ENCODE measurements at places on chromosomes 5 and 9. TPM values are rescaled to one million over a fixed set of nuclear protein-coding genes. Genes with fewer than 3 reads are reported as not detected.

The ARAP3 gene
- polyA plus RNA-seq = 60.6 TPM

The SKP2 gene
- 12.5 TPM for polyA plus RNA-seq

The FOXD4 gene
- polyA plus RNA-seq = 0.07 TPM

The FOXD4L5 gene
- not detected for polyA plus RNA-seq

The SV2C gene
- not detected for polyA plus RNA-seq

The GABRA1 gene
- polyA plus RNA-seq = not detected

The ADCY2 gene
- under 0.01 TPM for polyA plus RNA-seq

The FAM120AOS gene
- polyA plus RNA-seq = 25.9 TPM

The KIF20A gene
- 36.6 TPM for polyA plus RNA-seq

The IL3 gene
- not detected for polyA plus RNA-seq

The C5orf34 gene
- polyA plus RNA-seq = 2.2 TPM

GRCh38 chr5:154273028-154273617 lies 82.6 kb downstream of the GALNT10 start:
- no peaks in the 10 kb centered on the region for H3K36me3 ChIP-seq
- no peaks in the 10 kb centered on the region for H3K27me3 ChIP-seq
- H3K4me3 ChIP-seq = no peak overlapping the region
- H3K27ac ChIP-seq = no peak overlapping the region
- no peak for DNase-seq
- H3K4me1 ChIP-seq = peaks cover 1% of the 10 kb centered on the region

- no peak overlapping the region for H3K4me3 ChIP-seq
- DNase-seq = peak; percentile 26
- no peaks in the 10 kb centered on the region for H3K36me3 ChIP-seq
Observed at GRCh38 chr5:102223542-102224477, 72.3 kb downstream of the SLCO4C1 start.

DNA sequence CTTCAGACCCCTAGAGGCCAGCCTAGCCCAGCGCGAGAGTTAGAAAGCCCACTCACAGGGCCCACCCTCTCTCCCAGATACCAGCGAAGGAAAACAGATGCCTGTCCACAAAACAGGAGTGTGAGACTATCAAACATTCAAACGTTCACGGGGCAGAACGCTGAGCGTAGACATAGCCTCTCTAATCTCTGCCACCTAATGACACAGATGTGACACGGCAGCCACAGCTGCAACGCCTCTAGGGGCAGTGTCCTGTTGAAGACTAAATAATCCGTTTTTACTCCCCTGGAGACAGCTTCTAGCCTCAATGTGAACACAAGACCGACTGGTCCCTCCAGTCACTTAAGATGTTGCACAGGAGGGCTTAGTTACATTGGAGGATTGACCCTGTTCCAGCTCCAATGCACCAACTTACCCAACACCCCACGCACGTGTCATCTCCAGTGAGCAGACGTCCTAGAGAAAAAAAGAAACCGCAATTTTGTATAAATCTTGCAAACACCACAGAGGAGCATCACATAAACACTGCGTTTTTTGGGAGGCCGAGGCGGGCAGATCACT lies 14.3 kb downstream of the DIPK1B start:
- peaks cover 43% of the 10 kb centered on the region for H3K4me1 ChIP-seq
- peak overlapping the region; percentile 89 for H3K4me3 ChIP-seq
- H3K36me3 ChIP-seq = peaks cover 12% of the 10 kb centered on the region

DNA sequence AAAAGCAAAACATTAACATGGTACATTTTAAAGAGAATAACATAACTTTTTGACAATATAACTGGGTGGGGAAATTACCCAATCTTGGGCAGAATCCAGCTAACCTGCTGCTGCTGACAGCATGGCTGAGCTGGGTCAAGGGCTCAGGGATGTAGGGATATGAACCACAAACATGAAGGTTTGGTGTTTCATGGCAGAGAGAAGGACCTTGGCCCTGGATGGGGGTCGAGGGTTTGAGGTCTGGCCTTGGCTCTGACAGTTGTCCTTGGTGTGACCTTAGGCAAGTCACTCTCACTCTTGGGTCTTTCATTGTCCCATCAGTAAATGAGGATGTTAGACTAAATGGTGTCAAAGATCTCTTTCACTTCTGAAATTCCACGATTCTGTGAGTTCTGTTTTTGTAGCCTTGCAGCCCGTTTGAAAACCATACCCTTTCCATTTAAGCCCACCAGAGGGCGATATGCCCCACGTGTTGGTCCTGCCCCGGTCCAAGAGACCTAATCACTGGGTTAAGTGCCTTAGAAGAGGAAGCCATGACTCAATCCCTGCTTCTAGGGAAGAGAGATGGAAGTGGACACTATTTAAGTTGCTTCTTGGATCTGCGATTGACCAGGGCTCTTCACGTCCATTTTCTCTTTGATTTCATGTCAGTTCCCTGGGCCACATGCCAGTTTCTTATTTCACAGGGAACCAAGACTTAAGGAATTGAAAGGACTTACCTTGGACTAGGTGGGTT lies 56.8 kb upstream of the TEX48 start:
- H3K4me1 ChIP-seq = peaks cover 4% of the 10 kb centered on the region
- H3K27me3 ChIP-seq = no peaks in the 10 kb centered on the region
- H3K36me3 ChIP-seq = no peaks in the 10 kb centered on the region
- DNase-seq = peak; percentile 89
- peak overlapping the region; percentile 23 for H3K27ac ChIP-seq
- H3K4me3 ChIP-seq = no peak overlapping the region

- H3K36me3 ChIP-seq = peaks cover 4% of the 10 kb centered on the region
- no peak overlapping the region for H3K27ac ChIP-seq
- H3K27me3 ChIP-seq = no peaks in the 10 kb centered on the region
- peaks cover 11% of the 10 kb centered on the region for H3K4me1 ChIP-seq
- no peak overlapping the region for H3K4me3 ChIP-seq
- DNase-seq = no peak
Observed at GRCh38 chr5:173020154-173020581, 36.0 kb upstream of the CREBRF start.

DNA sequence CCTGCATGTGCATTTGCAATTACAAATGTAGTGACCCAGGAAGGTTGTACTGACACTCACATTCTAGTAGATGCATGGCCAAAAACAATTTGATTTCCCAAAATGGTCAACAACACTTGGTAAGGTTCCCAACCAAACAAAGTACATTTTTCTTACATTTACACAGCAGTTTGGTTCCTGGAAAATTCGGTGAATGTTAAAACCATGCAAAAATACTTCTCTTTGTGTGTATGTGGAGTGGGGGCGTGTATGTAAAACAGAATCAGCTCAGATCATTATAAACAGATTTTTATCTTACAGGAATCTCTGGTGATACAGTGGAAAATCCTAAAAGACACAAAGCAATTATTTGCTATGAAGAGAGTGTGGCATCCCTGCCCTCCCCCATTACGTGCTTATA lies 25.1 kb upstream of the MELK start:
- H3K36me3 ChIP-seq = no peaks in the 10 kb centered on the region
- H3K4me1 ChIP-seq = no peaks in the 10 kb centered on the region
- no peak for DNase-seq
- H3K4me3 ChIP-seq = no peak overlapping the region
- no peak overlapping the region for H3K27ac ChIP-seq
- peaks cover 10% of the 10 kb centered on the region for H3K27me3 ChIP-seq

- no peak overlapping the region for H3K27ac ChIP-seq
- H3K27me3 ChIP-seq = no peaks in the 10 kb centered on the region
- no peak overlapping the region for H3K4me3 ChIP-seq
- DNase-seq = no peak
- no peaks in the 10 kb centered on the region for H3K4me1 ChIP-seq
Observed at GRCh38 chr9:109192732-109193361, 25.8 kb upstream of the FRRS1L start.

DNA sequence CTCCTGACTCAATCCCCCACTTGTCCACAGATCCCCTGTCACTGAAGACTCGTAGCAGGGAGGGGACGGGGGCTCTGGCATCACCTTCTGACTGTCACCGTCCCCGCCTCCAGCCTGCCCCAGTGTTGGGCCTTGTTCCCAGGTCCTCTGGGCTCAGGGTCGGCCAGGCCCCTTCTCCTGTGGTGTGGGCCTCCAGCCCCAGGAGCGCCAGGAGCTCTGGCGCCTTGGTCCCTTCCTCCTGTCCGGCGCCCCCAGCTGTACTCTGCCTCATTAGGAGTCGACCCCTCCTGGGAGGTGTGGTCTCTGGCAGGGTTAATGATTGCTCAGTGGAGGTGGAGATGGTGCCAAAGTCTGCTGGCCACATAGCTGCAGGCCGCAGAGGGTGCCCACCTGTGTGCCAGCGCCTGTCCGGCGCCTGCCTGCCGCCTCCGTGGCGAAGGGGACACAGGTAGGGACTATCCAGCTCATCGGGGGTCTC lies at the start of gene CDHR2:
Gene CDHR2 (plus strand): TSS at position 376 of the 478 bp plus-strand sequence. CDS start 16,011 bp downstream, outside the sequence.
- H3K27ac ChIP-seq = no peak within 1 kb of the TSS
- H3K4me3 ChIP-seq = no peak within 1 kb of the TSS
- H3K4me1 ChIP-seq = peaks cover 1% of the 10 kb centered on the region
- DNase-seq = no peak
- no peaks in the 10 kb centered on the region for H3K27me3 ChIP-seq
- H3K36me3 ChIP-seq = no peaks in the 10 kb centered on the region

DNA sequence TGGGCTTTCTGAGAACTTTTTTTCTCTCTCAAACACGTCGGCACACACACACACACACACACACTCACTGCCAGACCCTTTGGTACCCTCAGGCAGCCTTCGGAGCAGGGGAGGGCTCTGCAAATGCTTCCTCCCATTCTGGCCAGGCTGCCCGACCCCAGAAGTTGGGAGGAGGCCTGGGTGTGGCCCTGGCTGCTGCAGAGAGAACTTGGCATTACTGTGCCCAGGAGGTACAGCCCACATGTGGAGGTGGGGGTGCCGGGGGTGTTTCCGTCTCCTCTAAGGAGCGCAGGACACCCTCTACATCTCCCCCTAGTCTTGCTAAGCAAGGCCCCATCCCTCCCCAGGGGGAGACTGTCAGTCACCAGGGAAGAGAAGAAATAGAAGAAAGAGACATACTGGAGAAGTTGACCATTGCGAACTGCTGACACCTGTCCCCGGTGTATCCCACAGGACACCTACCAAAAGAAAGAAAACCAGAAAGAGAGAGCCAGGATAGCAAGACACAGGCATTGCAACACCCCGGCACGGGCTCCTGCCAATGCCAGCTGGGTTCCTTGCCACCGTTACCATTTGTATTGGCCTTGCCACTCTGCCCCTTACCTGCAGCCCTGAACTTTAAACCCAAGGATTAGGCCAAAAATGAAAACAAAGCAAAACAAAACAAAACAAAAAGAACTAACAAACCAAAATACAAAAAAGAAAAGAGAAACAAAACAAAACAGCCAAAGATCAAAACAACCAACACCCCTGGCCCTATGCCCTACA lies 69.3 kb downstream of the PSD2 start:
- peaks cover 12% of the 10 kb centered on the region for H3K27me3 ChIP-seq
- H3K36me3 ChIP-seq = no peaks in the 10 kb centered on the region
- no peak overlapping the region for H3K27ac ChIP-seq
- DNase-seq = no peak
- H3K4me3 ChIP-seq = no peak overlapping the region
- H3K4me1 ChIP-seq = no peaks in the 10 kb centered on the region

DNA sequence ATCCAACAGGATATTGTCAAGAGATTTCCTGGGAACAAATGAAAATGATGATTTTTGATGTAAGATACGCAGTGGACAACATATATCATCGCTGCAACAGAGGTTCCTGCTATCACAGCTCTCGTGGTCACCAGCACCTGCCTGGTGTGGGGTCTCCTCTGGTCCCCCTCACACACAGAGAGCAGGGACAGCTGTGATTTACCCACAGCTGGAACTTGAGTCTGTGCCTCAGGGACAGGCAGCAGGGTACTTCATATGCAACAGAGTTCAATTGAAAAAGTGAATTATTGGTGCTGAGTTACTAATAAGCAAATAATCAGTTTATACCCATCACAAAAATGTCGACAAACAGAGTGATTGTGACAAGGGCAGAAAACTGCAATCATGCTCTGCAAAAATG lies 93.4 kb downstream of the LMX1B start:
- H3K27ac ChIP-seq = no peak overlapping the region
- H3K36me3 ChIP-seq = no peaks in the 10 kb centered on the region
- H3K27me3 ChIP-seq = no peaks in the 10 kb centered on the region
- no peaks in the 10 kb centered on the region for H3K4me1 ChIP-seq
- H3K4me3 ChIP-seq = no peak overlapping the region

DNA sequence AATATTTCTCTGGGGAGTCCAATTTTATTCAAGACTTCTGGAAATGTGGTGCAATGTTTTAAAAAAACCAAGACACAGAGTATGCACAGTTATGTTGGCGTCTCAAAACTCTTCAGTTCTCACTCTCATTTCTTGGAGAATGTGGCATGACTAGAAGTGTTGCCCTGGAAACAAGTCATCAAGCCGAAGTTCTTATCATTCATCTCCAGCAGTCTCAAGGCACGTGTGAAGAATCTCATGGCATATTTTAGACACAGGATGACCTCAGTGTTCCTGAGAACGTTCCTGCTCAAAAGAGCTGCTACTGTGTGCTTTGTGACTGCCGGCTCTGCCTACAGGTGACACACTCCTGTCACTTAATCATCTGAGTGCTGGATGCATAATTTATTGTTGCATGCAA lies 147.4 kb upstream of the IRX4 start:
- no peak overlapping the region for H3K4me3 ChIP-seq
- no peak overlapping the region for H3K27ac ChIP-seq
- no peaks in the 10 kb centered on the region for H3K36me3 ChIP-seq
- no peak for DNase-seq

GRCh38 chr5:20683241-20683940 lies 695.4 kb upstream of the CDH18 start:
- H3K36me3 ChIP-seq = no peaks in the 10 kb centered on the region
- H3K27ac ChIP-seq = no peak overlapping the region
- no peak overlapping the region for H3K4me3 ChIP-seq
- H3K4me1 ChIP-seq = no peaks in the 10 kb centered on the region
- no peak for DNase-seq

GRCh38 chr5:111887706-111888105 lies 130.7 kb upstream of the NREP start:
- no peak for DNase-seq
- H3K27ac ChIP-seq = no peak overlapping the region
- H3K27me3 ChIP-seq = no peaks in the 10 kb centered on the region
- H3K4me1 ChIP-seq = no peaks in the 10 kb centered on the region
- H3K4me3 ChIP-seq = no peak overlapping the region
- H3K36me3 ChIP-seq = no peaks in the 10 kb centered on the region

DNA sequence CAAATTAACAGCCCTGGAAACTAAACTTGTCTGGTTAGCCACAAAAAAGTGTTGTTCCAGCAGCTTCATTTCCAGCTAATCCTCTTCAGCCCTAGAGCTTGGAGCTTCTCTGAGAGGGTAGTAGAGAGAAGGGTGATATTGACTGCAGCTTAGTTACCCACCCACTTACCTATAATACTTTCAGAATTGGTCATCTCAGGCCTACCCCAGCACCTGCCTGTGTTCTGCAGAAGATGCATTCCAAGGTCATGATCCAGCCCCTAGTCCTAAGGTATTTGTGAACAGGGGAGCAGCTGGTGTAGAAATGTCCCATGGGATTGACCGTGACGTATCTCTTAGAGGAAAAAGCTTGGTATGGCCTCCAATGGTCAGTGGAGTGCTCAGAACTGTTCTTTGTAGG lies 289.0 kb downstream of the NR3C1 start:
- no peaks in the 10 kb centered on the region for H3K27me3 ChIP-seq
- DNase-seq = no peak
- H3K27ac ChIP-seq = no peak overlapping the region
- H3K4me3 ChIP-seq = no peak overlapping the region
- no peaks in the 10 kb centered on the region for H3K4me1 ChIP-seq

- no peaks in the 10 kb centered on the region for H3K4me1 ChIP-seq
- no peaks in the 10 kb centered on the region for H3K27me3 ChIP-seq
- H3K27ac ChIP-seq = no peak overlapping the region
- no peak for DNase-seq
Observed at GRCh38 chr9:105148328-105149006, 96.0 kb upstream of the SLC44A1 start.

All from endothelial cell of umbilical vein (primary cell).